A375 (cell line): ENCODE measurements at places on chromosomes 7 and 10. TPM values are rescaled to one million over a fixed set of nuclear protein-coding genes. Genes with fewer than 3 reads are reported as not detected.

The UROS gene
- total RNA-seq = 60.1 and 65.3 TPM in 2 replicates

The OR9A2 gene
- 0.38 TPM in 1 of 2 replicates, not detected in the other for total RNA-seq

The PRF1 gene
- total RNA-seq = not detected in 2 replicates

The NUTM2E gene
- total RNA-seq = not detected in 2 replicates

The H2BK1 gene
- total RNA-seq = not detected in 2 replicates

The PAPSS2 gene
- total RNA-seq = 18.9 and 19.0 TPM in 2 replicates

The EMX2 gene
- not detected in 2 replicates for total RNA-seq

The SVIL gene
- 27.0 and 33.1 TPM in 2 replicates for total RNA-seq

The NXPH1 gene
- total RNA-seq = not detected in 2 replicates

The GPR15LG gene
- not detected in 2 replicates for total RNA-seq

The MLXIPL gene
- total RNA-seq = 0.05 and 0.26 TPM in 2 replicates

The ICA1 gene
- 14.6 and 33.6 TPM in 2 replicates for total RNA-seq

The SEMA3E gene
- total RNA-seq = 0.61 and 2.9 TPM in 2 replicates

The HOXA4 gene
- total RNA-seq = 2.9 and 4.0 TPM in 2 replicates
